ENCODE measurements at places on chromosomes 6 and 20.

DNA sequence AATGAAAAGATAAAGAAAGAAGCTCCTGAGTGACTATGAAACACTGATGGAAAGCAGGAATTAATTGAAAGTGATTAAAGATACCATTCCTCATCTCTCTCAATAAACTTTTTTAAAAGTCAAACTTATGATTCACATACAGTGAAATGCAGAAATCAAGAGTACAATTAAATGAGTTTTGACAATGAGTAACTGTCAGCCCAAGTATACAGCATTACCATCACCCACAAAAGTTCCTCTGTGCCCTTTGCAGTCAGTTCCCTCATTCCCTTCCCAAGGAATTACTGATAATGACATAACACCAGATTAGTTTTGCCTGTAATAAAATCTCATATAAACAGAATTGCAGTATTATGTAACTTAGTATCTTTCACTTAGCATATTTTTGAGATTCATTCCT lies 44.5 kb downstream of the ATG5 start:
- DNase-seq, result no peak

GRCh38 chr6:7424967-7425807 lies 35.6 kb downstream of the RIOK1 start:
- DNase-seq, result peak; percentile 77

GRCh38 chr6:88163616-88164015 lies 2.5 kb downstream of the CNR1 start:
- DNase-seq, result no peak

DNA sequence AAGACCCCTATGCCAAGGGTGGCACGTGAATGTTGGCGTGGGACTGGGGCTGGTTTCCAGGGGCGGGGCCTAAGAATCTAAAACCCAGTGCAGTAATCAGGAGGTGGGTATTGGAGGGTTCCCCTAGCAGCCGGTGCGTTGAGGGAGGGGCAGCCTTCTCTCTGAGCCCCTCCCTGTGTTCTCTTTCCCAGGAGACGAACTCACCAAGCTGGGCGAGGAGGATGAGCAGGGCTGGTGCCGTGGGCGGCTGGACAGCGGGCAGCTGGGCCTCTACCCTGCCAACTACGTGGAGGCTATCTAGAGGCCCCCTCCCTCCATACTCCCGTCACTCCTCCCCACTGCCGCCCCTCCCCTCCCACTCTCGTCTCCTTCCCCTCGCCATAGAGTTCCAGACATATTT lies 23.9 kb downstream of the SPDEF start:
- DNase-seq, result no peak

GRCh38 chr6:10951675-10952282 lies 64.9 kb downstream of the SYCP2L start:
- DNase-seq, result peak; percentile 70

DNA sequence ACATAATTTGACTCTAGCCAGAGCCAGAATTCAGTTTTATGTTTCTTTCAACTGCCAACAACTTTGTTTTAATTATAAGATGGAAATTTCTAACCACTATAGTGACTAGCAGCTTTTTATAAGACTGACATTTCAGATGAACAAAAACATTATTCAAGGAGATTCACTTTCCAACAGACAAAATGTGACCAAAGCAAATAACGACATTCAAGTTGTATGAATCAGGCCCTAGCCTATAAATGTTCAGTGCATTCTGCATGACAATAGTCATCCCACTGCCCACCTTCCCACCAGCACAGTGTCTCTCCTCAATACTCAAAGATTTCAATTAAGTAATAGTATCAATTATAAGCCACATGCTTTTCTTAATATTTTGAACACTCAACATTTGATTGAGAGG lies 200.7 kb downstream of the KHDC1L start:
- DNase-seq, result no peak
